ENCODE measurements at places on chromosomes 5 and 9.
A peak's percentile ranks its signal among the peaks of the same experiment; 100 is the strongest.

DNA sequence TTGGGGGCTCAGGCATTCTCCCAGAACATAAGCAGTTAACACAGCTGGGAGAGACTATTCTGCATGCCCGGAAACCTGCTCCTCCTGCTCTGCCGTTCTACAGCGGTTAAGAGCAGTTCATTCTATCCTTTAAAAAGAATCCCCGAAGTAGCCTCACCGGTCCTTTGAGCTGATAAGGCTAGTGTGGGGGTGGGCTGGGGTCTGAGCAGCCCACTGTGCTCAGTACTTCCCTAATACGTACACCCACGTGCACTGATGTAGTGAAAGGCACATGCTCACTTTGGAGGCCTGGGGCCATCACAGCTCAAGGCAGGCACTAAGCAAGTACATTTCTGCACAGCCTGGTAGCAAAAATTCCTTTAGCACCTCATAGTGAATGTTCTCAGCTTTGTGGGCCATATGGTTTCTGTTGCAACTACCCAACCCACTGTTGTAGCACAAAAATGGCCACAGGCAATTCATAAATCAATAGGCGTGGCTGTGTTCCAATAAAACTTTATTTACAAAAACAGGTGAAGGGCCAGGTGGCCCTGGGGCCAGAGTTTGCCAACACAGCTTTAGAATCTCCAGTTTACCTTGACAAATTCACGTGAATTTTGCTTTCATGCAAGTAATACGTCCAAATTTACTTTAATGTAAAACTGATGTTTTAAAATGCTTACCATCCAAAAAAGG, 136.4 kb downstream of the ZNF354C start:
- DNase-seq: no peak

DNA sequence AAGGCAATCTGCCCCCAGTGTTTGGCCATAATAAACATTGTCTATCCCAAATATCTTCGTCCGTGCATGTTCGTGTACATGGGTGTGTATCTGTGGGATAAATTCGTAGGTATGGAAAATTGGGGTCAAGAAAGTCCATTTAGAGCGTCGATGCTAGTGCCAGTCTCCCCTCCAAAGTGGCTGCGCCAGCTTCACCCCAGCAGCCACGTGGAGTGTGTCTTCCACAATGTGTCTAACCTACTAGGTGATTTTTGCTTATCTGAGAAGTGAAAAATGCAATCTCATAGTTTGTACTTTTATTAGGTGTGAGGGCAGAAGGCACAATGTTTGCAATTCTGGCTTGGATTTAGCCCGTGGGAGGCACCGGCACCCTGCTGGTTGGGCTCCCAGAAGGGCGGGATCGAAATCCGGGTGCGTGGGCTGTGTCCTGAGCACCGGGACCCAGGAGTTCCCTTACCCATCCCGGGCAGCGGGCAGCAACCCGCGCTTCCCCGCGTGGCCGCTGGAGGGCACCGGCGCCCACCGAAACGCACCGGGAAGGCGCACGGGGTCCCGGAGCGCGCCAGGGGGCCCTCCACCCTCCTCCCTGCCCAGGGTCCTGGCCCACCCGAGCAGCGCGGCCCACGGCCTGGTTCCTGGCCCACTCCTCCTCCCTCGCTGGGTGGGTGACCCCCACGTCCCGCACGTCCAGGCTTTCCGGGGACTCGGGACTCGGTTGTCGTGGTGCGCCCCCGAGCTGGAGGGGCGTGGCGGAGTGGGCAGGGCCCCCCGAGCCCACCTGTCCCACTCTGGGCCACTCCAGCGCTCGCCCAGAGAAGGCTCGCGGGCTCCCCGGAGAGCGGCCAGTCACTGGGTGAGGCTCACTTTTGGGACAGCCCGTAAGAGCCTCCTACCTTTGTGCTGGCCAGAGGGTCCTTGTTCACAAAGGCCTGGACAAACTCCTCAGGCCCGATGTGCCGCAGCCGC, 55.4 kb upstream of the RNF130 start:
- no peak for DNase-seq

DNA sequence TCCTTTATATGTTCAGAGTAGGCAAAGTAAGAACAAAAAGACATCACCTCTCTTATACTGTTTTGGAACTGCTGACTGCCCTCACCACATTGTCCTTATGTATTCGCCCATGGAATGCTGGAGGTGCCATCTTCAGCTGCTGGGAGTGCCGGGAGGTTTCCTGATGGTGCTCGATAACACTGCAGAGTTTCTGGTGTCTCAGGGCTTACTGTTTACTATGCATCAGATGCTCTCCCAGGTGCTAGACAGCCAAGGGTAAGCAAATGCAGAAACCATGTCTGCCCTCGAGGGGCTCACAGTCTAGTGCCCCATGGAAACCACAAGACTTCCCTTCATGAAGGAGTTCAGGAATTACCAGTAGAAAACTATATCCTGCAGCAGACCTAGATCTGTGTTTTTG, 70.1 kb upstream of the SMIM23 start:
- DNase-seq: no peak

- no peak for DNase-seq
These were observed 9.1 kb downstream of the DIPK1B start for GRCh38 chr9:136721339-136722092.

DNA sequence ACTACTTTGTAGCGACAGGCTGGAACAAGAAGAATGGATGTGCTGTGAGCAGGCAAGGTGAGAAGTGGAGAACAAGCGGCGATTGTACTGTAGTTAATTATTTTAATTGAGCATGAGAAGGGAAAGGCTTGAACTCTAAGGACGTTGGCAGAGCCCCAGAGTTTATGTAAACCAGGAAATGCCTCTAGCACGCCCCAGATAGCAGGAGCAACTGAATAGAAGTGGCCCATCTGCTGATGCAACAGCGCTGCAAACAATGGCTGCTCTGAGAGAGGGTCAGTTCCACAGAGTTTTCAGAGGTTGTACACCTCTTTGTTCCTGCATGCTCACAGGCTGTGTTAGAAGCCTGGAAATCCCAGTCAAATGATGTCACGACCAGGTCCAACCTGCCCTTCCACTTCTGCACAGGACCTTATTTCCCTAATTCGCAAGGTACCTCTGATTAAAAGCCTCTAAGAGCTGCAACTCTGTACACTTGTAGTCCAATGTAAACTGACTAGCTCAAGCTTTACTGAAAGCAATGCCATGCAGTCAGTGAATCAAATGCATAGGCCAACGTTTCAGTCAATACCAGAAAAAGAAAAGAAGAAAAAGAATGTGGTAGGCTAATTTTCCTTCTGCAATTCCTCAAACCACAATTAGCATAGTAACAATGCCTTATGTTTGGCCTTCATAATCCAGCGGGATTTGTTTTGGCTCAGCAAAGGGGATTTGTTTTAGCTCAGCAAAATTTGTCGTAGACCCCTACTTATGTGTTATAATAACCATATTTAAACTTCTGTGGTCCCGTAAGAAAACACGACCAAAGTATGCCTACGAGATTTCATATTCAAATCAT, 119.6 kb upstream of the RETREG1 start:
- DNase-seq: no peak

DNA sequence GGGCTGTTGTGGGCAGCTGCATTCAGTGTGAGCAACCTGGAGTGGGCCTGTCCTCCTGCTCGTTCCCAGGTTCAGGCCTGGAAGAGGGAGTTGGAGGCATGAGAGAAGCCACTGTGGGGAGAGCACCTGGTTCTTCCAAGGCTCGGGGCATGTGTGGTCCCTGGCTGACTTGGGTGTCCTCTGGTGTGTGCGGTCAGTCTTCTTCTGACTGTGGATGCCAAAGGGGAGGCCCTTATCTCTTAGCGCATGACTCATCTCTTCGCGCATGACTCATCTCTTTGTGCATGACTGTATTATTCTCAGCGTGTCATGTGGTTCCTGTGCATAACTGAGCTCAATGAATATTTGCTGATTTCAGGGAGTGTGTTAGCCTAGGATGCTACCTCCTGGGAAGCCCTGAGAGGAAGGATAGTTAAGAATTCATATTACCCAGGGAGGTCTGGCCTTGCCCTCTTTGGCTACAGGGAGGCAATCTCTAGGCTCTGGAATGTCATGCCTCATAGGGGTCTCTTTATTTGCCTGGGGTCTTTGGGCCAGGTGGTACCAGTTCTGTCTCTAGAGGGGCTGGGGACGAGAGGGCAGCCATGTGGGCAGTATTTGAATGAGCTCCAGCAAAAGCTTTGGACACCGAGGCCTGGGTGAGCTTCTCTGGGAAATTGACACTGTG, 188.7 kb downstream of the HSPA4 start:
- peak; percentile 67 for DNase-seq

GRCh38 chr9:11190719-11191118, 577.9 kb upstream of the PTPRD start:
- DNase-seq: no peak

- no peak for DNase-seq
These were observed 104.6 kb upstream of the IL6ST start for GRCh38 chr5:56099346-56099745.

- no peak for DNase-seq
These were observed 113.5 kb upstream of the WWC1 start for GRCh38 chr5:168177831-168178450.

DNA sequence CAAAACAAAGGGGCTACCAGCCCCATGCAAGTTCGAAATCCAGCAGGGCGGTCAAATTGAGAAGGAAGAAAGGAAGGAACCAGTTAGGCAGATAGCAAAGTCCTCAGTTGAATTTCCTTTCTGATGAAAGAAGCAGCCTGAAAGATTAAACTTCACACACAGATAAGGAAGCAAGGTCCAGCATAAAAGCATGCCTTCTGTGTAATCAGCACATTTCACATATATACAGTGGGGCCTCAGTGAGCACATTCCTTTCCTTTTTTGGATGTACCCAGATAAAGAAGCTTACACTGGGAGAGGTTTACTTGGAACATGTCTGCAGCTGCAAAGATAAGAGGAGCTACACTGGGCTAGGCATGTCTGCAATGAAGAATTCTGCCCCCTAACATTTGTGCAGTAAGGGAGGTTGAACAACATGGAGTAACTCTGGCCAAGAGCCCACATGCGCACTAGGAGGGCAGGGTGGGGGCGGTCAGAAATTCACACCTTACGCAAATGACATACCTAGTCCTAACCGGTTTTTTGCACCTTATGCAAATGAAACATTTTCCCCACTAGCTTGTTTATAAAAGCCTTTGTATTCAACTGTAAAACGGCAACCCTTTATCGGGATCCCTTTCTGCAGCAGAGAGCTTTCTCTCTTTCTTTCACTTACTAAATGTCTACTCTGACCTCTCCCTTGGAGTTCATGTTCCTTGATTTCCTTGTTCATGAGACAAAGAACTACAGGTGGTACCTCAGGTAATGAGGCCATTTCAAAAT, 149.7 kb upstream of the FBXL17 start:
- DNase-seq: no peak

GRCh38 chr9:14531341-14532269, 161.6 kb downstream of the ZDHHC21 start:
- DNase-seq: no peak

- DNase-seq: peak; percentile 27
These were observed 47.7 kb downstream of the CNTRL start for GRCh38 chr9:121122246-121123032.

GRCh38 chr5:93570294-93571113, 10.5 kb downstream of the NR2F1-AS1 start:
- no peak for DNase-seq

DNA sequence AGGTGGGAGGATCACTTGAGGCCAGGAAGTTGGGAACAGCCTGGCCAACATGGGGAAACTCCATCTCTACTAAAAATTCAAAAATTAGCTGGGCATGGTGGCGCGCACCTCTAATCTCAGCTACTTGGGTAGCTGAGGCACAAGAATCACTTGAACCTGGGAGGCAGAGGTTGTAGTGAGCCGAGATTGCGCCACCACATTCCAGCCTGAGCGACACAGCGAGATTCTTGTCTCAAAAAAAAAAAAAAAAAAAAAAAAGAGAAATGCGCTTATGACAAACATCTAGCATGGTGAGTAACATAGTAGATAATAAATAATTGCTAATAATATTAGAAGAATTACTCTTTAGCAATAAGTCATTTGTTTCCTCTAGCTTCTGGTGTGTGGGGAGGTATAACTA, 25.9 kb downstream of the RUSC2 start:
- no peak for DNase-seq

GRCh38 chr5:15741591-15741990, 241.6 kb downstream of the FBXL7 start:
- DNase-seq: no peak

DNA sequence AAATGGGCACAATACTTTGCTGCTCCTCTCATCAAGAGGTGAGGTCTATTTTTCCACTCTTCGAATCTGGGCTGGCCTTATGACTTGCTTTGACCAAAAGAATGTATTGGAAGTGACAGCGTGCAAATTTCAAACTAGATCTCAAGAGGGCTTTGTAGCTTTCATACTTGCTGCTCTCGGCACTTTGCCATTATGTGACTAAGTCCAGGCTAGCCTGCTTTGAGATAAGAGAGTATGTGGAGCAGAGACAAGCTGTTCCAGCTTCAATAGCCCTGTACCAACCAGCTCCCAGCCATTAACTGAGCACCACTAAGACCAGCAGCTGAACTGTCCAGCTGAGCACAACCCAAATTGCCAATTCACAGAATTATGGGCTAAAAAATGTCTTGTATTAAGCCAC, 124.6 kb downstream of the ACER2 start:
- DNase-seq: no peak

DNA sequence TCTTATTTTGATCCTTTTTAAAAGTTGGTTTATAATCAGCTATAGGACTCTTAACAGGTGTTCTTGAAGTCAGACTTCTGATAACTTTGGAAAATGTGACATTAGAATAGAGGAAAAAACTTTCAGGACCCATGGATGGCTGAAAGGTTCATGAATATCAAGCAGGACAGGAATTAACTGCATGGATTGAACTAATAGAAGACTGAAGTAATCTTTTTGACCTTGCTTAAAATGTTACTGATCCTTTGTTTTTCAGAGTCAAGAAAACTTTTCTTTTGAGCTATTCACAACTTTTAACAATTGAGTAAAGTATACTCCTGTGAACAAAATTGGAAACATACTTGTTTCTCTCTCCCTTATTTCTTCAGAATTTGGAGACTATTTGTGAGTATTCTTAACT, 79.2 kb downstream of the PLK2 start:
- DNase-seq: no peak

- DNase-seq: peak; percentile 77
These were observed 59.1 kb upstream of the IER5L start for GRCh38 chr9:129237164-129237611.

- DNase-seq: no peak
These were observed 9.2 kb downstream of the POC5 start for GRCh38 chr5:75707911-75708509.

Measured in putamen (tissue), 1 donor.